Stimulated activated CD8-positive, alpha-beta memory T cell treated with anti-CD3 and anti-CD28 coated beads, Interleukin-7, amount 100 ng/mL, for 48 hours (primary cell): ENCODE measurements at places on chromosomes 7 and 10.
A peak's percentile ranks its signal among the peaks of the same experiment; 100 is the strongest.

DNA sequence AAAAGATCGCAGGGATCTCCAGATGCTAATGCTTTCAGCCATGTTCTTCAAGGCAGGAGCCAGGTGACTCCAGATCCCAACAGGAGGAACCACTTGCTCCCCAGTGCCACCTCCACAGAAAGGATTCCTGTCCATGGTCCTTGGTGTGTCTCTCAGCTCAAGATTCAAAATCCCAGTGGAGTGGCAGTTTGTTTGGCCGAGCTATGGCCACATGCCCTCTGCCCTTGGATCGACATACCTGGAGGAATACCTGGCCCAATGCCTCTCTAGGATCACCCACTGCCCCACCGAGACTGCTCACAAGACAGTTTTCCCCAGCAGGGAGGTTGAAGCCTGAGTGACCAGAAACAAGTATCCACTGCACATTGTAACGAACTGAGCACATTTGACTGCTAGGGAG lies 3.9 kb upstream of the GPRIN2 start:
- no peak for DNase-seq

DNA sequence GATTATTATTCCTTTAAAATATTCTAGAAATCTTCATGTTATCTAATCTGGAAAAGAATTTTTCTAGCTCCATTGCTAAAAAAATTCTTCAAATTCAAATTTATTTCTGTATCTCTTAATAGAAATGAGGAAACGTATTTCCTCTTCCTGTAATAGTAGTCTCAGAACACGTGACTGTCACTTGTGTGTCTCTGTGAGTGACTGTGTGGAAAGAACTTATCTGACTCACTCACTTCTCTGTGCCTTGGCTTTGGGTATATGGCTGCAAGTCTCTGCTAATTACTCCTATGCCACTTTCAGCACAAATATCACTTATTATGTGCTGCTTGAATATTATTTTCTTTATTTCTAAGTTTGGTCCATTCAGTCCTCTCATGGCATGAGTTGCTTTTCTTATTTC lies 132.7 kb downstream of the CNTNAP2 start:
- DNase-seq: no peak

GRCh38 chr7:28478656-28479055 lies 66.3 kb downstream of the CREB5 start:
- DNase-seq: no peak

DNA sequence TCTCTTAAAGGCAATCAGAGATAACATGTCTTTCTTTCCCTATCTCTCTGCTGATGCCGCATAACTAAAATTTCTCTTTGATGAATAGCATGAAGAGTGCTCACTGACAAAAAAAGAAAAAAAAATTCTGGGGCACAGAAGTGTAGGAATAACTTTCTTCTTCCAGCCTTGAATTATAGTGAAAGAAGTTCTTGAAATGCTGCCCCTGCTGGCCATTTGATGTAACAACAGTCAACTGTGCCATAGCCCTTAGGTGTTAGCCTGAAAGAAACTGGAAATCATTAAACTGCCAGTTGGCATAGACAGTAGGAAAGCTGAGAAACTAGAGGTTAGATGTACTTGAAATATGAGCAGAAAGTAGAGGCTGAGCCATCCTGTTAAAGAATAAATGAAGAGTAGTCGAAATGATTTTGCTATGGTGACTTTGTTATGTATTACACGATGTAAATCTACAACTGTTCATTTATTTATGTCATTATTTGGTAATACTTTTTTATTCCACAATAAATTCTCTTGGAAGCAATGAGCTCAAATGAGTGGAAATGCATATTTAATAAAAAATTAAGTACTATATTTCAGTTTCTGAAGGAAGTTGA lies 48.3 kb upstream of the FAM171A1 start:
- no peak for DNase-seq

GRCh38 chr10:5486853-5487235 lies 12.5 kb downstream of the CALML5 start:
- no peak for DNase-seq

GRCh38 chr7:27950123-27950522 lies 210.2 kb downstream of the TAX1BP1 start:
- DNase-seq: no peak

GRCh38 chr7:12653518-12653917 lies 33.9 kb upstream of the ARL4A start:
- DNase-seq: no peak

DNA sequence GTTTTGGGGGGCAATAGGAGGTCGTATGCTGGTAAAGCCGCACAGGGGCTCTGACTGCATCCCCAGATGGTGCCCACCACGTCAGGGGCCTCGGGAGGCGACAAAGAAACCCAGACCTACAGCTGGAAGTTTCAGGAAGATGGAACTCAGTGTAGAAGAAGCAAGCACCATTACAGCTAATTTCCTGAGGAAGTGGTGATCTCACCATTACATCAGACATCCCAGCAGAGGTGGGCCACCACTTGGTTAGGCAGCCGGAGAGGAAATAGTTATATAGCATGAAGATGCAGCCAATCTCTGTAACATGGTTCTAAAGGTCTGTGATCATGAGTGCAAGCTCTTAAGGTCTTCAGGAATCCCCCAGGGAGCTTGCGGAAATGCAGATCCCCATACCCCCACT lies 127.3 kb upstream of the PCBD1 start:
- no peak for DNase-seq

- DNase-seq: no peak
Measured at GRCh38 chr10:16049050-16049449, 188.7 kb upstream of the MINDY3 start.

DNA sequence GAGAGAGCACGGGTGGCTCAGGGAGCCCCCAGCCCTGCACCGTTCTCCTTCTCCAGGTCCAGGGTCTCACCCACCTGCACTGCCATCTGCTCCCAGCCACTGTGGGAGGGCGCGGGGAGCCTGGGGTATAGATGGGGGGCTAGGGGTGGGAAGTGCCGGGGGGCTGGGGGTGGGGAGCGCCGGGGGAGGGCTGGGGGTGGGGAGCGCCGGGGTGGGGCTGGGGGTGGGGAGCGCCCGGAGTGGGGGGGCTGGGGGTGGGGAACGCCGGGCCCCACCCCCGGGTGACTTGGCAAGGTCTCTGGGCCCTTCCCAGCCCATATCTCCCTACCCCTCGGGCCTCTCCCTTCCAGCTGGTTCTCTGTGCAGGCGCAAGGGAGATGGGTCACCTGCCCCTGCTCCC lies at the start of gene GRIFIN:
Gene GRIFIN (minus strand): TSS at position 101 of the 400 bp plus-strand sequence. CDS start 15 bp downstream, at position 86.
- no peak for DNase-seq

DNA sequence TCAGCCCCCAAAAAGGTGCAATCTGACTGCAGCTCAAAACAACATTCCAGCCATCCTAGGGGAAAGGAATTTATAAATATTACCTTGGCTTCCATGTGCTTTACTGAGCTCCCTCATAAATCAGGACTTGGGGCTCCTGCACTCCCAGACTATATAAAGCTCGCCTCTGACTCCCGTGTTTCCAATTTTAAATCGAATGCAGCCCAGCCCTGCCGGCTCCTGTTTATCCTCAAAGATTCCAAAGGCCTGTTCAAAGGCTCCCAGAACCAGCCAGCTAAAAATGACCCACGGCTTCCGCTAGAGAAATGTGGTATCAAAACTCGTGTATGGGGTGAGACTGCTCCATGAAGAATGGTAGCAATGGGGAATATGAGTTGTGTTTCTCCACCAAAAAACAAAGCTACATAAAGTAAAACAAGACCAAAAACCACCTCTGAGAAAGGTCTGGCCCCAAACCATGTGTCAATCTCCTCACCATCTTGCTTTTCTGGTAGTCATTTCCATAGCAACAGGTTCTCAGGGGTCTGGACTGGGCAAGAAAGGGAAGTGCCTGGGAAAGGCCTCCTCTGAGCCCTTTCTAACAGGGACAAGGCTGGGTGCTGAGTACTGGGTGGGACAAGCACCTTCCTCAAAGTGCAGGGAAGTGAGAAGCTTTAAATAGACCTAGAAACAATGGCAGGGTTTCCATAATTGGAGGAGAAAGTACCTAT lies 5.1 kb downstream of the CALML3 start:
- no peak for DNase-seq

- DNase-seq: no peak
Measured at GRCh38 chr7:151812967-151813366, 63.9 kb downstream of the PRKAG2 start.

DNA sequence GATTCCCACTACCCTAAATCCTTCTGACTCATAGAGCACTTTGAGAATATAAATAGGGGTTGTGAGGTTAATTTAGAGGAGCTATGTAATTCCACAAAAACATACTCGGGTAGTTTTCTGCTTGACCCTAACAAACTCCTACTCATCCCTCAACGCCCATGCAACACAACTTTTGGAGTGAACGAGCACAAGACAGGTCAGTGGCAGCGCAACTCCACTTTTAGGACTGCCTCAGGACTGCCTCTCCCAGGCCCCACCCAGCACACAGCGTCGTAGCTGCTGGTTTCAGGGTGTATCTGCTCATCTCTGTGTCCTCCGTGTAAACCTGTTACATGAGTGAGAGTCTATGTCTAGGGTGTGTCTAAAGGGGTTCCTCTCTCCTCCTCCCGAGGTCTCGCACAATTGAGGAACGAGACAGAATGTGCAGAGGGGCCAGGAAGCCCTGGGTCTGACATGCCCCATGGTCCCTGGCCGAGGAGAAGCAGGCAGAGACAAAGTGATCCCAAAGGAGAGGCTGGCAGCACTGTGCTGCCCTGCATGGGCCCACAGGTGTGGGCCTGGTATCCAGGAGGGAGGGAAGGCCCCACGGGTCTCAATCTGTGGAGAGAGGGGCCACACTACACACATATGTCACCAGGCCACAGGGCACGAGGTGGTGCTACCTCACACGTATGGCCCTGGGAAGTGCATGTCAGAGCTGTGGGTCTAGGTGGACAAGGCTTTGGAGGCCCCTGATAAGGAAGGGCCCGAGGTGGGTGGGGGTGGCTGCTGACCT lies 45.5 kb downstream of the CAMK2B start:
- no peak for DNase-seq

- no peak for DNase-seq
Measured at GRCh38 chr7:132232406-132232805, 343.9 kb downstream of the PLXNA4 start.

DNA sequence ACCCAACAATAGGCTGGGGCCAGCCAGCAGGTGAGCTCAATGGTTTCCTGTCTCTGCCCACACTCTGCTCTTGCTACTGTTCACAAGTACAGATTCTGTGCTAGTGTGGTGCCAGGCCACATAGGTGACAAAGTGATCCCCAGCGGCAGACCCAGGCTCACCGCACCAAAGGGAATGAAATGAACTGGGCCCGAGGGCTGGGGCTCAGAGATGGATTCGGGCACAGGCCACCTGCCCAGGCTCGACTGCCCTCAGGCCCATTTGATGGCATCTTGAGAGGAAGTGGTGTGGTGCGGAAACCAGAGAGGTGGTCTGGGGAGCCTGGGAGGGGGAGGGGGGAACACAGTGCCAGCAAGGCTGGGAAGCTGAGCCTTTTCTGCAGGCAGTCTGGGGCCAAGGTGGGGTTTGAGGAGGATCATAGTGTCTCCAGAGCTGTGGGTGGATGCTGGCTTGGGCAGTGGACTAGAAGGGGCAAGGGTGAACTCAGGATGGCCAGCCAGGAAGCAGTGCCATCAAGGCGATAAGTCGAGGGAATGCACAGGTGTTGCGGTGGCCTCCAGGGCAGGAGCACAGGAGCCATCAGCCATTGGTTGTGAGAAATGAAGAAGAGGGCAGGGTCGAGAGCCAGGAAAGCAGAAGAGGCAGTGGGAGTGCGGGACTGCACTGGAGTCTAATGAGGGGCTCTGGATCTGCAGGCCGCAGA lies 85.2 kb downstream of the ARHGAP22 start:
- no peak for DNase-seq

GRCh38 chr7:80450621-80451308 lies 61.1 kb downstream of the GNAT3 start:
- no peak for DNase-seq

GRCh38 chr7:88091988-88092675 lies 127.7 kb downstream of the SRI start:
- DNase-seq: no peak

GRCh38 chr10:11142777-11143176 lies 125.1 kb downstream of the CELF2 start:
- DNase-seq: no peak

GRCh38 chr10:124200011-124200410 lies 106.6 kb upstream of the CHST15 start:
- DNase-seq: no peak

GRCh38 chr10:125606414-125607010 lies 76.5 kb downstream of the TEX36 start:
- no peak for DNase-seq

DNA sequence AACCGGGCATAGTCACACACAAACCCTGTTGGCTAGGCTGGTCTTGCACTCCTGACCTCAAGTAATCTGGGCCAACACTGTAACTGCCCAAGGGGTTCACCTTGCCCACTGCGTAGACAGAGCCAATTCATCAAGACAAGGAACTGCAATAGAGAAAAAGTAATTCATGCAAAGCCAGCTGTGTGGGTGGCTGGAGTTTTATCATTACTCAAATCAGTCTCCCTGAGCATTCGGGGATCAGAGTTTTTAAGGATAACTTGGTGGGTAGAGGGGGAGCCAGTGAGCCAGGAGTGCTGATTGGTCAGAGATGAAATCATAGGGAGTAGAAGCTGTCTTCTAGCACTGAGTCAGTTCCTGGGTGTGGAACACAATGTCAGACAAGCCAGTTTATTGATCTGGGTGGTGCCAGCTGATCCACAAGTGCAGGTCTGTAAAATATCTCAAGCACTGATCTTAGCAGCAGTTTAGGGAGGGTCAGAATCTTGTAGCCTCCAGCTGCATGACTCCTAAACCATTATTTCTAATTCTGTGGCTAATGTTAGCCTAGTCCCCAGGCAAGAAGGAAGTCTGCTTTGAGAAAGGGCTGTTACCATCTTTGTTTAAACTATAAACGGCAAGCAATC lies 15.6 kb upstream of the FXYD4 start:
- DNase-seq: peak; percentile 28

DNA sequence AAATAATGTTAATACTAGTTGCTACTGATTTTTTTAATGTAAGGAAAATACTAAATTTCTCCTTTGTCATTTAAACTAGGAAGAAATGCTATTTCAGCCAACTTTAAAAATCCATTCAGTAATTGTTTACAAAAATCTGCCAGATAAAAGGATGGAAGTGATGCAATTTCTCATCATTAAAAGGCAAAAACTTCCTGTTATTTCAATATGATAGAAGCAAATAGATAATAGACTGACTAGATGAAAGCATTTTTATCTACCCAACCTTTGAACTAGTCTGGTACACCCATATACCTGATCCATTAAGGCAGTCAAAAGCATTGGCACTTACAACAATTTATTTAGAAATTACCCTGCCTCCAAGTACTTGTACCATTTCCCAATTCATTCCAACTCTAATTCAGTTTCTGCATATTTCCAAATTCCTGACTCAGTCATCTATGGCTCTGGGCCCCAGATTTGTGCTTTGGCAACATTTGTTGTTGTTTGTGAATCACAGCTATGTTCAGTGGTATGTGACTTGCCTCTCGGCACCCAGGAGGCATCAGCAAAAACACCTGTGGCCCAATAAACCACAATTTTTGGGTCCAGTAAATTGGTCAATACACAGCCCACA lies 482.6 kb upstream of the SEMA3A start:
- no peak for DNase-seq
